Naive thymus-derived CD8-positive, alpha-beta T cell (primary cell): ENCODE measurements at places on chromosomes 5 and 9.

GRCh38 chr5:136730426-136730825, 365.1 kb upstream of the TRPC7 start:
- DNase-seq: no peak

DNA sequence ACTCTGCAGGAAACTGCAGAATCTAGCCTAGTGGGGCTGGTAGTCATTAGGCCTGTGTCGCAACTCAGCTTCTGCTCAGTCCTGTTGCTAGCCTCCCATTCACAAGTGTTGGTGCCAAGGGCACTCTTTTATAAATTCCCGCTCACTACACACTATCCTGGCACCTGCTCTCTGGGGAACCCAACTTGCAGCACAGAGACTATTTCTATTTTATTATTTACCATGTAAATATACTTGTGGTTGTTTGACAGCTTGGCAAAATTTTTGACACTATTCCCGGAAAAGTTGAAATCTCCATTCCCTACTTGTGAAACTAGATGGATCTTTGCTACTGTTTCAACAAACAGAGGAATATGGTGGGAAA, 20.4 kb upstream of the SMC2 start:
- DNase-seq: no peak

DNA sequence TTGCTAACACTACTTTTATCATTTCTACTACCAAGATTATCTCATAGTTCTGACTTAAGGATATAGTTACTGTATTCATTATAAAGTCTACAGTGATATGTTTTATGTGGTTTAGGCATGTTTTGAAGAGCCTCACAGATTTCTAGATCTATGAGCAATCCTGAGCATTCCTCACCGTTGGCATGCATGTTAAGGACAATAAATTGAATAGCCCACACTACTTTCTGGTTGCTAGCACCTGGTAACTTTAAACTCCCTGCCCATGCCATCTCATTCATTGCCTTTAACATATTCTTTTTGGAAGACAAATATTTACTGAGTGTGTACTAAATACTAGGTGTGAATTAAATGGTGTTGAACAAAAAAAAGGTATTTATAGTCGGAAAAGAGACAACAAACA, 868.1 kb upstream of the CDH9 start:
- no peak for DNase-seq

DNA sequence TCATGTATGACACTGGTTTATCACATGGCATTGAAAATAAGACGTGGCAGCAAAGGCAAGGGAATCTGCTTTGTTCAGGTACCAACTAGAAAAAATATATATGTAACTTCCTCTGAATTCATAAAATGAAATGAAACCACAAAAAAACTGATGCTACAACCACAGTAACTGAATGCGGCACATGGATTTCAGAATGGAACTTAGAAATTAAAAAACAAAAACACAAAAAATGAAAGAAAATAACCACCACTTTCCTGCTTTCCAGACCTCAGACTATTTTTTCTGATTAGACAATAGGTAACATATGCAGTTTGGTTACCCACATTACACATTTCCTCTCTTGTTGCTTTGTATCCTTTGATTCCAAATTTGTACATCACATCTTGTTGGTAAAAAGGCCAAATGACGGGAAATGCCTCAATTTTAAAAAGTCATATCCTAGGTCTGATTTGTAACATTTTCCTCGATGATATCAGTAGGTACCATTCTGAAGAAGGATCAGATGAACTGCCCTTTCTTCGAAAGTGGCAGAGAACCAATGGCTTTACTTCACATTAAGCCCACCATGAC, 18.1 kb upstream of the PDCL start:
- peak; percentile 86 for DNase-seq

DNA sequence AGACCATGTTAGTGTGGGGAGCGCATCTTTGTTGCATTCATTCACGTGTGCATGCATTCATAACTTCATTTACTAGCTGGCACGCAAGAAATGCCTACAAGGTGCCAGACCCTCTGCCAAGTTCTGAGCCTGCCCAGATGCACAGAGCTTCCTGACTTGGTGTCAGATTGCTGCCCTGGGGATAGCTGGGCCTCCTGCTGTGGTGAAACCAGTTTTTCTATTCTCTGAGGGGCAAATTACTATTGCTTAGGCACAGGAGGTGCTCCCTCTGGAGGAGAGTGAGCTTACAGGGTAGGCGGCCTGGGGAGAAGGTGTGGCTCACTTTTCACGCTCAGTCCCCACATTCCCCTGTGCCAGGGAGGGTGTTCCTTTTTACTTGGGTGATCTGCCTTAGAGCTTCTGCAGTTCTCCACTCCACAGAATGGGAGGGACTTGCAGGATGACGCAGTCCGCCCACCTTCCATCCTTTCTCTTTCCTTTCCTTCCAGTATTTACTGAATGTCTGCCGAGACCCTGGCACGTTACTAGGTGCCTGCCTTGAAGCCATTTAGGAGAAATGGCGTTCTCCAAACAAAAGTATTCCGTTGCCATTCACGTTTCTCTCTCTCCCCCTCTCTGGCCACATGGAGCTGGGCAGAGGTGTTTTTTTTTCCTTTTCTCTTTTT, 27.9 kb upstream of the CTNNA1 start:
- no peak for DNase-seq

DNA sequence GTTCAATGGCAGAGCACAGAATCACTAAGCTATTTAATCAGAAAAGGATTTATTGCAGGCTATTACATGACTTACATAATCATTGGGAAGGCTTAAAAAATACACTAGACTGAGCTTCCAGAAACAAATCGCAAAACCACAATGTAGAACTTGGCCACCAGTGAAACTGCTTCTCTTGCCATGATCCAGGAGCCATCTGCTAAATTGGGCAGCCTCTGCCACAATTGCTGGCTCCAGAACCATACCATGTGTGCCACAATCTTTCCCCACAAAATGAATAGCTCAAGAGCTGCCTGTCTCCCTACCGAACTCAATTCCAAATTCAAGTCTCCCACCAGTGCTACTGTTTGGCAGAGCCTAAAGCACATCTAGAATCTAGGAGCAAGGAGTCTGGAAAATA, 9.8 kb upstream of the ERAP1 start:
- DNase-seq: no peak

GRCh38 chr9:112166176-112167140, 8.6 kb downstream of the SUSD1 start:
- DNase-seq: no peak

DNA sequence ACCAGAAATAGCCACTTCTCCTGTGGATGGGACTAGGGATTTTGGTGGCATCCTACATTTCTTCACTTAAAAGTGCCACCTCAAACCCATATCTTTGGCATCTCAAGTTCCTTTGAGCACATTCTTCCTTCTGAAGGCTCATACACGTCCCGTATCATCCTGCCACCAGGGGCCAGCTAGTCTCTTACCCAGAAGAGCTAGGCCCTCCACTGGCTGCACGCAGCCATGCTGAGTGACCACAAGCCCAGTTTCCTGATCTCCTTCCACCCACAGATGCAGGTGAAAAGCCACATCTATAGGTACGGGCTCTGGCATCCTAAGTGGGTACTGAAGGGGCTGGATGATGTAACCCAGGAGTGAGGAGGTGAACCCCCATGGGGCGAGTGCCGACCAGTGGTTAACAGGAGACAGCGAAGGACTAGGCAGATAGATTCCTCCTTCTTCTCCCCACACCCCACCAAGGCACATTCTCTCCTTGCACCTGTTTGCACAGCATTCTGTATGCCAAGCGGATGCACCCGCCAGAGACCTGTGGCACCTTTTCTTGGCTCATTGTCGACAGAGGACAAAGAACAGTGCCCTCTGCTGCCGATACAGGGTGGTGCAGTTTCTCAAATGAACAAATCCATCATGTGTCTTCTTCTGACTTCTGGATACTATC, 14.4 kb upstream of the SCGB3A1 start:
- DNase-seq: peak; percentile 55

- peak; percentile 49 for DNase-seq
These were observed 163.6 kb downstream of the SREK1 start for GRCh38 chr5:66307647-66308241.

GRCh38 chr9:88577256-88578120, 42.5 kb downstream of the NXNL2 start:
- DNase-seq: no peak

- no peak for DNase-seq
These were observed 72.6 kb upstream of the PALM2AKAP2 start for GRCh38 chr9:109707355-109707754.

DNA sequence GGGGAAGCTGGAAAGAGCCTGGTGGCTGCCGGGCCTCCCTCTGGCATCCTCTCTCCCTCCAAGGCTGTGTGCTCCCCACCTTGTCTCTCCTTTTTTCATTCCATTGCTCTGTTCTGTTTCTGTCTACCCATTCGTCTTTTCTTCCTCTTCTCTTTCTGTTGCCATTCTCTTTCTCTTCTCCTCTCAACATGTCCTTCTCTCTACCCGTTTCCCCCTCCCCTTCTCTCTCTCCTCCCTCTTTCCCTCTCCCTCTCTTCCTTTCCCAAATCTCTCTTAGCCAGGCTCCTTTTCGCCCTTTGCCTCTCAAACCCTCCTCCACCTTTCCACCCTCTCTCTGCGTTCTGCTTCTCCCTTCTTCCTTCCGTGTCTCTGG, 19.4 kb upstream of the KCNIP1 start:
- DNase-seq: no peak

- no peak for DNase-seq
These were observed 23.5 kb upstream of the SNX2 start for GRCh38 chr5:122751293-122751782.
